ENCODE measurements at places on chromosomes 3 and 15. TPM values are rescaled to one million over a fixed set of nuclear protein-coding genes. Genes with fewer than 3 reads are reported as not detected.

GRCh38 chr3:41434781-41435180, 235.5 kb downstream of the CTNNB1 start:
- H3K27me3 ChIP-seq = no peaks in the 10 kb centered on the region
- DNase-seq = no peak
- no peak overlapping the region for H3K4me3 ChIP-seq
- H3K4me1 ChIP-seq = no peaks in the 10 kb centered on the region

DNA sequence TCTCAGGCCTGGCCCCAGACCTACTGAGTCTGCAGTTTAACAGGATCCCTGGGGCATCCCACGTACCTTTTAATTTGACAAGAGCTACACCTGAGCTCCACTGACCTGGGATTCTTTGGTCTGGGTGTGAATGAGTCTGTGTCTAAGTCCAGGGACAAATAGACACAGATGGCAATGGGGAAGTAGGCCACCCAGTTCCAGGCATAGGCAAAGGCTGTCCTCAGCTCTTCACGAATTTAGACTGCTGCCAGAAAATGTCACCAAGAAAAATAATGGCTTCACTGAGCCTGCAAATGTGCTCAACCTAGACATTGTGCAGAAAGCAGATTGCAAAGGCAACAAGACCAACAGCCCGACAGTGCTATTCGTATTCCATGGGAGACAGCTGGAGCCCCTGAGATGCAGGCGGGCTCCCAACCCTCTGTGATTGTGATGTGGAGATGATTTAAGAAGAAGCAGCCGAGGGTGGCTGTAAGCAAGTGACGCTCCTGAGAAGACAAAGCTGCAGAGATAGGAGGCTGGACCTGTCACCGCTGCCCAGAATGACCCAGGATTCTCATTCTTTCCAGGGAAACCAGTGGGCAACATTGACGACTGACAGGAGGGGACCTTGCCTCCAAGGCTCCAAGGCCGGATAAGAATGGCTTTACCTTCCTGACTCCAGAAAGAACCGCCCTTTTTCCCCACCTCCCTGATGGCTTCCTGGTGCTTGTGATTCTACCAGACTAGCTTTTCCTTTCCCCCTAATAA, 39.8 kb upstream of the IREB2 start:
- no peak overlapping the region for H3K27ac ChIP-seq
- H3K27me3 ChIP-seq = peaks cover 18% of the 10 kb centered on the region
- H3K4me3 ChIP-seq = no peak overlapping the region
- DNase-seq = no peak
- H3K36me3 ChIP-seq = no peaks in the 10 kb centered on the region
- H3K4me1 ChIP-seq = no peaks in the 10 kb centered on the region

- no peaks in the 10 kb centered on the region for H3K27me3 ChIP-seq
- H3K36me3 ChIP-seq = no peaks in the 10 kb centered on the region
- no peak overlapping the region for H3K4me3 ChIP-seq
- H3K4me1 ChIP-seq = no peaks in the 10 kb centered on the region
These were observed 105.0 kb downstream of the TPRA1 start for GRCh38 chr3:127485396-127486170.

- H3K27me3 ChIP-seq = no peaks in the 10 kb centered on the region
- H3K36me3 ChIP-seq = no peaks in the 10 kb centered on the region
- no peak overlapping the region for H3K27ac ChIP-seq
- H3K4me3 ChIP-seq = no peak overlapping the region
- H3K4me1 ChIP-seq = no peaks in the 10 kb centered on the region
These were observed 454.0 kb upstream of the ROBO2 start for GRCh38 chr3:76585794-76586392.

GRCh38 chr3:177224414-177224813, 27.1 kb upstream of the TBL1XR1 start:
- no peak overlapping the region for H3K27ac ChIP-seq
- no peak for DNase-seq
- no peaks in the 10 kb centered on the region for H3K27me3 ChIP-seq

DNA sequence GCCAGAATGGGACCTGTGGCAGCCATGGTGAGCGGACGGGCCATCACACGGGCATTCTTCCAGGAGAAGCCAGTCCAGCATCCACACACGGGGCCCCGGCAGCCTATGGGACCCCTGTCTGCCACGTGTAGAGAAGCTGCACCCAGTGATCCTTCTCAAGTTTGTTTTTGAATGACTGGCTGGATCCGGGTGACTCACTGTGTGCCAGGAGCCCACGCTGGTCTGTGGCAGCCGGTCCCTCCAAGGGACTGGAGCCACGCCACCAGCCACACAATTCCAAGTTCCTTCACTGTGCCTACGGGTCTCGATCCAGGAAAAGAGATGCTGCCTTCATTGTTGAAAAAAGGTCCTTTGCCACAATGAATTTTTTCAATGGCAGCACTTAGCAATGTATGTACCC, 58.1 kb downstream of the ATP10A start:
- no peaks in the 10 kb centered on the region for H3K36me3 ChIP-seq
- no peaks in the 10 kb centered on the region for H3K4me1 ChIP-seq
- H3K27ac ChIP-seq = no peak overlapping the region
- H3K27me3 ChIP-seq = no peaks in the 10 kb centered on the region

GRCh38 chr15:82995938-82996337, 9.9 kb downstream of the RAMAC start:
- no peaks in the 10 kb centered on the region for H3K4me1 ChIP-seq
- H3K27me3 ChIP-seq = no peaks in the 10 kb centered on the region
- H3K36me3 ChIP-seq = no peaks in the 10 kb centered on the region

- H3K36me3 ChIP-seq = no peaks in the 10 kb centered on the region
- no peaks in the 10 kb centered on the region for H3K4me1 ChIP-seq
- no peaks in the 10 kb centered on the region for H3K27me3 ChIP-seq
- no peak overlapping the region for H3K27ac ChIP-seq
- H3K4me3 ChIP-seq = no peak overlapping the region
These were observed 121.6 kb downstream of the UBE2E2 start for GRCh38 chr3:23324745-23325144.

DNA sequence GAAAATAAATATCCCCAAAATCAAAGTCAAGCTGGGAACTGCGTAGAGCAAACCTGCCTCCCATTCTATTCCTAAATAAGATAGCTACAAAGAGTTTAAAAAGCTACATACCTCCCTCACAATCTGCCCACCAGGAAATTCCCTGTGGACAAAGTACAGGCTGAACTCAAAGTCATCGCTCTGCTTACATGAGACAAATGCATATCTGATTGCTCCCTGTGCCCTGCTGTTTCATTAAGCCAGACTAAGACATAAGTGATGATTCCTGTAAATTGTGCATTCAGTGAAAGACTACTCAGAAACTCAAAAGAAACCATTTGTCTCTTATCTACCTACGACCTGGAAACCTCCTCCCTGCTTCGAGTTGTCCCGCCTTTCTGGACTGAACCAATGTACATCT, 28.5 kb upstream of the EIF4A2 start:
- no peak for DNase-seq
- no peak overlapping the region for H3K27ac ChIP-seq
- no peaks in the 10 kb centered on the region for H3K4me1 ChIP-seq
- no peaks in the 10 kb centered on the region for H3K36me3 ChIP-seq
- no peaks in the 10 kb centered on the region for H3K27me3 ChIP-seq

- H3K4me3 ChIP-seq = peak overlapping the region; percentile 72
- no peaks in the 10 kb centered on the region for H3K27me3 ChIP-seq
- DNase-seq = peak; percentile 95
- peak overlapping the region; percentile 90 for H3K27ac ChIP-seq
These were observed 225.5 kb upstream of the IL12A start for GRCh38 chr3:159763011-159763601.

- H3K27me3 ChIP-seq = peaks cover 4% of the 10 kb centered on the region
- no peak overlapping the region for H3K4me3 ChIP-seq
- H3K36me3 ChIP-seq = no peaks in the 10 kb centered on the region
- no peak overlapping the region for H3K27ac ChIP-seq
These were observed 98.9 kb upstream of the PIAS1 start for GRCh38 chr15:67955252-67955651.

DNA sequence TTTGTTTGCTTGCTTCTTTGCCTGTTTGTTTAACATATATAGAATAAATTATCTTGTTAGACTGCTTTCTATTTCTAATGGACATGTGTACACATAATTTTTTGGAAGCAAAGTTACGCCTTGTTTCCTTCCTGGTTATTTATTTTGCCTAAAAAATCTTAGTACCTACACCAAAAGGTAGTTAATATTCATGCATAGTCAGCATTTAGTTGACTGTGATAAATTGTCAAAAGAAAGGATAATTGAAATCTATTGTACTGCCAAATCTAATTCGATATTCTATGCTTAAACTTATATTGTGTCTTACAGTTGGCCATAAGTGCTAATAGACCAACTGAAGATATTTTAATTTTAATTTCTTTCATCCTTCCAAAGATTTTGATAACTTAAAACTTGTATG, 233.9 kb upstream of the ARL6 start:
- DNase-seq = no peak
- H3K27ac ChIP-seq = no peak overlapping the region
- no peaks in the 10 kb centered on the region for H3K27me3 ChIP-seq
- H3K4me3 ChIP-seq = no peak overlapping the region
- no peaks in the 10 kb centered on the region for H3K36me3 ChIP-seq
- H3K4me1 ChIP-seq = no peaks in the 10 kb centered on the region

DNA sequence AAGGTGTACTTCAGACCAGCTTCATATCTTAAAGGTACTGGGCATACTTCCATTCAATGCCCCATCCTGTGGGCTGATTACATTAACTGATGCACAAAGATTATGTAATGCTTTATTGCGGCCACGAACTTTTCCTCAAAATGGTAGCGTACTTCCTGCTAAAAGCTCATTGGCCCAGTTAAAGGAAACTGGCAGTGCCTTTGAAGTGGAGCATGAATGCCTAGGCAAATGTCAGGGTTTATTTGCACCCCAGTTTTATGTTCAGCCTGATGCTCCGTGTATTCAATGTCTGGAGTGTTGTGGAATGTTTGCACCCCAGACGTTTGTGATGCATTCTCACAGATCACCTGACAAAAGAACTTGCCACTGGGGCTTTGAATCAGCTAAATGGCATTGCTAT, 3.4 kb downstream of the SKIL start:
- H3K36me3 ChIP-seq = no peaks in the 10 kb centered on the region
- H3K27me3 ChIP-seq = no peaks in the 10 kb centered on the region
- H3K27ac ChIP-seq = no peak overlapping the region
- peak; percentile 39 for DNase-seq
- H3K4me3 ChIP-seq = peak overlapping the region; percentile 73

DNA sequence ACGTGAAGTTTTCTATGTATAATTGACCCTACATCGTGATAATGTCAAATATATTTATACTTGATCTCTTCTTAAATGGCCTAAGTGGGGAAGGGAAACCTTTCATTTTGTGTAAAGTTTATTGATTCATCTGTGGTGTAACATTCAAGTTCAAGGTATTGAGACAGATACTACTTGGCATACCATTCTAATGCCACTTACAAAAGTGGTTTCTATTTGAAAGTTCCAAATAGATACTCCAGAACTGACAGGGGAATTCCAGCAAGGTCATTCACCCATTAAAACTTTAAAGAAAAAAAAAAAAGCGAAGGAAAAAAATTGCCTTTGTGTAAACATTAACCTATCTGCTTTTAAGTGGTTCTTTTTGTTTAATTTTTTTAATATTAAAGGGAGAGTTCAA, 45.3 kb upstream of the MAP3K13 start:
- H3K36me3 ChIP-seq = no peaks in the 10 kb centered on the region
- no peaks in the 10 kb centered on the region for H3K27me3 ChIP-seq
- H3K27ac ChIP-seq = no peak overlapping the region
- H3K4me3 ChIP-seq = no peak overlapping the region
- H3K4me1 ChIP-seq = no peaks in the 10 kb centered on the region

DNA sequence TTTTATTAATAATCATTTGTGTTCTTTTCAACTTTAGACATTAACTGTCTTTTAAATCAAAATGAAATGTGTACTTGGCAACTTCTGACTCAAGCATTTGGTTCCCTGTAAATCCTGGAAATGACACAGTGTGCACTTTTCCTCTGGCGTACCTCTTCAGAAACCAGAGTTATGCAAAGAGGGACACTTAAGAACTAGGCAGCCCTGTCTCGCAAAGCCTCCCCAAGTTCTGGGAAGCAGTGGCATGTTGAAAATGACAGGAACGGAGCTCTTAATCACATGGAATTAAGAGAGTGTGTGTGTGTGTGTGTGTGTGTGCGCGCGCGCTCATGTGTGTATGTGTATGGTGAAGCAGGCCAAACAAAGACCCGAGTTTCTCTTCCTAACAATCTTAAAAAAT, 707.4 kb downstream of the MECOM start:
- no peak overlapping the region for H3K4me3 ChIP-seq
- DNase-seq = no peak
- no peaks in the 10 kb centered on the region for H3K4me1 ChIP-seq
- H3K27ac ChIP-seq = no peak overlapping the region

DNA sequence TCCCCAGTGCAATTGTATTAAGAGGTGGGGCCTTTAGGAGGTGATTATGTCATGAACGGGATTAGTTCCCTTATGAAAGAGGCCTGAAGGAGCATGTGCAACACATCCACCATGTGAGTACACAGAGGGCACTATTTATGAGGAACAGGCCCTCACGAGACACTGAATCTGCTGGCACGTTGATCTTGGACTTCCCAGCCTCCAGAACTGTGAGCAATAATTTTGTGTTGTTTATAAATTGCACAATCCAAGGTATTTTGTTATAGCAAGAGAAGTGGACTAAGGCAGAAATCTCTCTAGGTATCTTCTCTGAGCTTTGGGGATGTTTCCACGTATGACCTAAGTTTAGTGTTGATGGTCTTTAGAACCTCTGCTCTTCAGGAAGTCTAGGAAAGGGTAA, 149.3 kb upstream of the CBLB start:
- H3K36me3 ChIP-seq = no peaks in the 10 kb centered on the region
- no peaks in the 10 kb centered on the region for H3K27me3 ChIP-seq
- H3K27ac ChIP-seq = no peak overlapping the region
- H3K4me3 ChIP-seq = no peak overlapping the region
- H3K4me1 ChIP-seq = peaks cover 2% of the 10 kb centered on the region

- H3K27ac ChIP-seq = no peak overlapping the region
- H3K4me3 ChIP-seq = no peak overlapping the region
- H3K27me3 ChIP-seq = peaks cover 41% of the 10 kb centered on the region
- H3K36me3 ChIP-seq = no peaks in the 10 kb centered on the region
These were observed 6.3 kb upstream of the HES1 start for GRCh38 chr3:194129581-194130133.

- H3K4me3 ChIP-seq = no peak overlapping the region
- H3K27me3 ChIP-seq = no peaks in the 10 kb centered on the region
- H3K4me1 ChIP-seq = no peaks in the 10 kb centered on the region
- H3K36me3 ChIP-seq = peaks cover 23% of the 10 kb centered on the region
- peak; percentile 53 for DNase-seq
- H3K27ac ChIP-seq = no peak overlapping the region
These were observed 17.1 kb upstream of the SNX22 start for GRCh38 chr15:64134345-64134829.

SPINK8 gene
- not detected for total RNA-seq

LRRC31 gene
- not detected for total RNA-seq

CYP19A1 gene
- 3.9 TPM for total RNA-seq

SERPINI2 gene
- not detected for total RNA-seq

GRK7 gene
- not detected for total RNA-seq

LRRC15 gene
- total RNA-seq = 2.3 TPM

MESP1 gene
- 1.3 TPM for total RNA-seq
